ENCODE measurements at places on chromosomes 6 and 20.

DNA sequence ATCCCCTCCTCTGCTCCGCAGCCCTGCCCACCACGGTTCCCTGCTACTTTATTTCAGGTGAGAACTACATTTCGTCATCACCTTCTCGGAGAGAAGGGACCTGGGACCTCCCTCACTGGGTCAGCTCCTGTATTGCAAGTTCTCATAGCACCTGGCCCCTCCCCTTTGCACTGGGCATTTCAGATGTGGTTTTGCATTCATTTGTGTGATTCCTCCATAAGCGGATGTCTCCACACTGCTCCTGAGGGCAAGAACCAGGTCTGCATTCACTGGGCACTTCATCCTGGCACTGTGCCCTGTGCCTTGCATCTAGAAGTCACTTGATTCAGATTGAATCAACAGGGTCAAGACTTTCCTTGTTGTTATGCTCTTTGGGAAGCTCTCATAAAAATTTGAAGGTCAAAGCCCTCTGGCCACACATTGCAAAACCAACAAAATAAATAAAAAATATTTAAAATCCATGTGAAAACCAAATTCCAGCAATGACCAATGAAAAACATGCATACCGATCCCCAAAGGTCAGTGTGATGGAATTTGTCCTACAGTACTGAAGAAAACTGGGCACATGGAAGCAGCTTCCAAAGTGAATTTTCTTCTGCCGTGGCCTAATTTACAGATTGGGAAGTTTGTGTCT, 89.1 kb upstream of the F13A1 start:
- DNase-seq = no peak

DNA sequence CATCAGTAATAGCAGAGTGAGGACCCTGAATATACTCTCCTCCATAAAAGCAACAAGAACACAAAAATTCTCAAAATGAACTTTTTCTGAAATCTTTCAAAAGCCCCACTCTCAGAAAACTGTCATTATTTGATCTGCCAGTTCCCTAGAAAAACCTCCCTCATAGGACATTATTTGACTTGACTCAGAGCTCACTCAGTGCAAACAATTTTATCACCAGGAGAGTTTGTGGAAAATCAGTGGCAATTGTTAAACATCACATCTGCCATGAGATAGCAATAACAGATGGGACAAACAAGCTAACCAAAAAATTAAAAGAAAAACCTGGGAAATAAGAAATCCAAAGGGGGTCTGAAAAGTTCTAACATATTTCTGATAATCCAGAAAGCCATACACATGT, 100.0 kb downstream of the ATG5 start:
- DNase-seq = no peak

DNA sequence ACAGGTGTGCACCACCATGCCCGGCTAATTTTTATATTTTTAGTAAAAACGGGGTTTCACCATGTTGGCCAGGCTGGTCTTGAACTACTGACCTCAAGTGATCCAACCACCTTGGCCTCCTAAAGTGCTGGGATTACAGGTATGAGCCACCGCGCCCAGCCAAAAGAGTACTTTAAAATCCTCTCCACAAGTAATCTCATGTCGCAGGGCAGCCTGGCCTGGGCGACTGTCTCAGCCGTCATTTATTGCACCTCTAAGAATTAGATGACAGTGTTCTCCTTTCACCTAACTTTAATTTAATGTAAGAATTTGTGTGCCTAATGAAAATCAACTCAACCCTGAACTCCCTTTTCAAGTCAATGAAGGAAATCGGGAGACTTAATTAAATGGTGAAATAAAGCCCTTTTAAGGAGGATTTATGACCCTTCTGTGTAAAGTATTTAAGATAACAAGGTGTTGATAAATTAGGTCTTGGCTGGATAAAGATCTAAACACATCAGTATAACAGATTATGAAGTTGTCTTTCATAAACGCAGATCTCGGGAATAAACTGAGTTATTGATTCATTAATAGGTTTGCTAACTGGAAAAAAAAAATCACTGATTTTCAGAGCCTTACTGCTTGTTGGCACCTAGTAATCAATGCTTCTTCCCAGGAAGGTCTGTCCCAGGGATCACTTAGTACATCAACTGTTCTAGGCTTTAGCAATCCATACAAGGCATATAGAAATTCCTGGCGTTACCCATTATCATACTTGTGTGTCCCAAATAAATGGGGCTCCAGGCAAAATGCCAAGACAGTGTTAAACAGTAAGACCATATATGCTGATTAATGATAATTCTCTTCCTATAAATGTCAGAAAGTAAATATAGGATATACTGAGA, 209.3 kb downstream of the GMDS start:
- no peak for DNase-seq

- DNase-seq = no peak
These were observed 506.6 kb upstream of the SULF2 start for GRCh38 chr20:48291896-48292295.

DNA sequence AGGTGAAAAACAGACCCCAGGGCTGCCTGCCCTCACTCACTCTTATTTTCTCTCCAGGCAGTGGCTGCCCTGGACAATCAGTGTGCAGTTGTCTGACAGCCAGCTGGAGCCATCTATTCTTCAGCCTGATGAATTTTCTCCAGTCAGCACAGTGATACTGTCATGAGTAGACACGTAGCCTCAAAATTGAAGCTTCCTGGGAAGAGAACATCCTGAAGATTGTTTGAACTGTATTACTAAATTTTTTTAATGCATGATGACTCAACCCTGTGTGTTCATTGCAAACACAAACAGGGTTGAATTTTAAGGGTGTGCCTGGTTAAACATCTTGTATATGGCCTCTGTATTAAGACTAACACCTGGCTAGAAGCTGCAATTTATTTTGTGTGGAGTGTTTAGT, 49.8 kb upstream of the STXBP5 start:
- DNase-seq = no peak

DNA sequence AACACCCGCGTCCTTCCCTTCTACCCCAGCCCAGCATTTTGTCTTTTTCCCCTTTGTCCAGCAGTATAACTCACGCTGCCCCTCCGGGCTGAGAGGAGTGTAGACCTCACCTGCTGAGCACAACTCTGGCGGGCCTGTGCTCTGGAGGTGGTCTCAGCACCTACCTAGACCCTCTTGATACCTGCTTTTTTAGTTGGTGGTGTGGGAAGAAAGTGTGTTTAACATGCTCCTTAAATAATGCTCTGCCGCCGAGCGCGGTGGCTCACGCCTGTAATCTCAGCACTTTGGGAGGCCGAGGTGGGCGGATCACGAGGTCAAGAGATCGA, 1.4 kb upstream of the TRIM26 start:
- no peak for DNase-seq

DNA sequence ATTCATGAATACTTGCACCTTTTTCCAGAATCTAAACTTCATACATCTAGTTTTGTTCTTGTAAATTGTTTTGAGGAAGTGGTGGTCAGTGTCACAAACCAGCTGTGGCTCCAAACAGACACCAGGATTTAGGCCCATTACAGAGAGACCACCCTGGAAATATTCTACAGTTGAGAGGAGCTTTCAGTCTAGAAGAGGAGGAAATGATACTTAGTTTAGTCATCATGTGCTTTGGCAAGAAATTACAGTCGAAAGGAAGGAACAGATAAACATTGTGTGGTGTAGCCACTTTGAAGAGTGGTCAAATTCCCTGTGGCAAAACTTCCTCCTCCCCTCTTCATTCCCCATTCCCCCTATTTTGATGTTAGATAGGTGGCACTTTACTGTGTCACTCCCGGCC, 15.7 kb downstream of the DCBLD1 start:
- DNase-seq = no peak

- no peak for DNase-seq
These were observed 10.2 kb downstream of the SENP6 start for GRCh38 chr6:75611702-75612375.

DNA sequence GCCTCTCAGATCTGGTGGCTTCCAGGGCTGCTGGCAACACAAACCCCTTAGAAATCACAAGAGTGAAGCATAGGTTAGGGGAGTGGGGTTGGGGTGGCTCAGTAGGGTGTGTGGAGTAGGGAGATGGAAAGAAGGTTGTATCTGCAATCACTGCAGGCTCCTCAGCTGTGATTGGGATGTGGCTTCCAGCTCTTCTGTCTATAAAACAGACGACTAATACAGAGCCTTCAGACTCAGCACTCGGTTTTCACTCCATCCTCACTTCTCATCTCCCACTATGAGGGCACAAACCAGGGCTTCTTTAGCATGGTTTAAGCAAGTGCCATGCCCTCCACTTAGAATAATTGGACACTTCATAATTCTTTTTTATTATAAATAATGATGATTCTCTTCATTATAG, 46.4 kb upstream of the CAP2 start:
- no peak for DNase-seq

GRCh38 chr6:25053875-25054371, 118.2 kb upstream of the RIPOR2 start:
- DNase-seq = no peak

DNA sequence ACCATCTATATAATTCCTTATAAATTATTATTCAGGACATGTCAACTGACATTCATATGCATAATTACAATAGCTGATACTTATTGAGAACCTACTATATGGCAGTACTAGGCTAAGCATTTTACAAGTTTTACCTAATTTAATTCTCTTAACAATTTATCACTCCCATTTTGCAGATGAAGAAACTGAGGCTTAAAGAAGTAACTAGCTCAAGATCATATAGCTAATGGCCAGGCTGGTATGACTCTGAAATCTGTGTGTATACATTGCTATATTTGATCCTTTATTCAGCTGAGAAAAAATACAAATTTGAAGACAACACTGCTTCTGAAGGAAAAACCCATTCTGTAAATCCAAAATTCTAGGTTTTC, 85.0 kb downstream of the CRYBG1 start:
- no peak for DNase-seq

- no peak for DNase-seq
These were observed 160.7 kb downstream of the UST start for GRCh38 chr6:148907573-148907972.

DNA sequence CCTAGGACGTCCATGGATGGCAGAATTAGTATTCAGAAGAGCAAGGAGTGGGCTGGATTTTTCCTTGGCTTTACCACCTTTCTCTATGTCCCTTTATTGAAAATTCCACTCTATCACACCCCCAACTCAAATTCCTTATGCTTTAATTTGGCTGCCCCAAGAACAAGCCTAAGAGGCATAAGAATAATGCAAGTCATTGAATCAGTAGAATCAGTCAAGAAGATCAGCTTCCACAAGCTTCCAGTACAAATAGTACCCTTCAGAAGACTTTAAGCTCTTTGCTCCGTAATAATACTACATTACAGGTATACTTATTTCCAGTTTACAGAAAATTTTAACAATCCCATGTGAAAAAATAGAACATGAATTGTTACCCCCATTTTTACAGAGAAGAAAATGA, 51.0 kb upstream of the SNAP25 start:
- no peak for DNase-seq

GRCh38 chr20:34018166-34018565, 24.5 kb downstream of the RALY start:
- no peak for DNase-seq

DNA sequence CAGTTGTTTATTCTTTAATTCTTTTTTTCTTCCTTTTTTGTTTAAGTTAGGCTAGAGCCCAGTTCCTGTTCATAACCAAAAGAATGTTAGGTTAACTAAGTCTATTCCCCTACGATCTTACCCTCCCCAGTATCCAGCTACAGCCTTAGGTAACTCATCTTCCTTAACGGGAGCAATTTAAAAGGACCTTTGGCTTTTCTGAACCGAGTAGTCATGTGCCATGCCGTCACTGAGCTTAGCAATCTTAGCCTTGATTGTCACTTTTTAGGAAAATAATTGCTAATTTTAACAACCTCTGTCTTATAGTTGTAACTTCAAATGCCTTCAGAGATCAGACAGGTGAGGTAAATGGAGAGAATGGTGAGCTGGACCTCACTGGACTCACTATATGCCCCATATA, 6.2 kb downstream of the METTL24 start:
- DNase-seq = no peak

GRCh38 chr6:43984442-43985321, 142.6 kb downstream of the MRPL14 start:
- no peak for DNase-seq

GRCh38 chr6:73030257-73030656, 195.0 kb downstream of the KHDC1L start:
- DNase-seq = no peak

DNA sequence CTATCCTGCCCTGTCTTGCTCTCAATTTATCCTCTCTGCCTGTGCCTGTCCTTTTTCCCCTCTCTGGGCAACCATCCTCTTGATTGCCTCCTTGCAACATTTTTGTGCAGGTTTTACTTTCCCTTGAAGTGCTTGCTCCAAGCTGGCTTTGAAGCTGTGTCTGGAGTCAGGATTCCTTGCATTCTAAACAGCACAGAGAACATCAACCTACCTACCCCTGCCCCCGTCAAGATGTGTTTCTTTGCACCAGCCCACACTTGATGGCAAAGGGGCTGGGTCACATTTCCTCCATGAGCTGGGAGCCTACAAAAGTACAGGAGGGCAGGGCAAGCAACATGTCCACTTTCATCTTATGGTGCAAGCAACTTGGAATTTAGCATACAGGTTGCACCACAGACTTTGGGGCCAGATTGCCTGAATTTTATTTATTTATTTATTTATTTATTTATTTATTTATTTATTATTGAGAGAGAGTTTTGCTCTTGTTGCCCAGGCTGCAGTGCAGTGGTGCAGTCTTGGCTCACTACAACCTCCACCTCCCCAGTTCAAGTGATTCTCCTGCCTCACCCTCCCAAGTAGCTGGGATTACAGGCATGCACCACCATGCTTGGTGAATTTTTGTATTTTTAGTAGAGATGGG, 206.3 kb downstream of the COL19A1 start:
- DNase-seq = no peak

DNA sequence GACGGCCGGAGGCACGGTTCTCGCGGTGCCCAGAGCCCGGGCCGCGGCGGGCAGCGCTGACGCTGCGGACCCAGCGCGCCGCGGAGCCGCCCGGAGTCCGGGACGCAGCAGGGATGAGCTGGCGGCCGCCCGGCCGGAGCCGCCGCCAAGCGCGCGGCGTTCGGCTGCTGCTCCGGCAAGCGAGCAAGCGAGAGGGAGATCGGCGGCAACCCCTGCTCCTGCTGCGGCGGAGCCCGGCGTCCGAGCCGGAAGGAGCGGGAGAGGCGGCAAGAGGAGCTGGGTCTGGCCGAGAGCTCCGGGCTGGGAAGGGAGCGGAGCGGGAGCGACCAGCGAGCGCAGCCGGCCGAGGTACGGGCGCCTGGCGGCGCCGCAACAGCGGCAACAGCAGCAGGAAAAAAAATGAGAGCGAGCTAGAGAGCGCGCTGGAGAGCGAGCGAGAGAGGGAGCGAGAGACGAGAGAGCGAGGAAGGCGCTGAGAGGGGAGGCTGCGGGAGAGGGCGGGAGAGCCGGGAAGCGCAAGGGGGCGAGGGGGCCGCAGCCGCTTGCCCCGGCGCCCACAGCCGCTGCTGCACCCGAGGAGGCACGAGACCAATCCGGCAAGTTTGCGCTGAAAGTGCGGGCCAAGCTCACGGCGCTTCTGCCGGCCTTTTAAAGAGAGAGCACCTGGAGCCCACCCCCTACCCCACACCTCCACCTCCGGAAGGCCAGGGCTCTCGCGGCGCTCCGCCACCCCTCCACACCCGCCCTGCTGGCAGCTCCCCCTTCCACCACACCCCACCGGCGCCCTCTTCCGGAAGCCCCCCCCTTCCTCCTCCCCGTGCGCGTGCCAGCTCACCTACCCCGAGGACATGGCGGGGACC, 496 bp downstream of the GRM4 start:
- DNase-seq = no peak

Data from activated CD4-positive, alpha-beta T cell treated with anti-CD3 and anti-CD28 coated beads, Interleukin-2, amount 50 U/mL, for 24 hours (primary cell).